ENCODE measurements at places on chromosomes 7 and 10. TPM values are rescaled to one million over a fixed set of nuclear protein-coding genes. Genes with fewer than 3 reads are reported as not detected.

The GPR85 gene
- total RNA-seq = 1.2 TPM

The AASS gene
- 62.9 TPM for total RNA-seq

The PTPRZ1 gene
- total RNA-seq = not detected

The KCNIP2 gene
- total RNA-seq = 0.30 TPM

The NEUROG3 gene
- not detected for total RNA-seq

The EGR2 gene
- total RNA-seq = not detected

The PNLIPRP2 gene
- total RNA-seq = not detected

The MRC1 gene
- under 0.01 TPM for total RNA-seq

The ARHGEF35 gene
- 0.91 TPM for total RNA-seq

The GHRHR gene
- total RNA-seq = not detected

The PHKG1 gene
- total RNA-seq = not detected

The C7orf57 gene
- under 0.01 TPM for total RNA-seq

The SEMA3D gene
- 0.46 TPM for total RNA-seq

The SUN3 gene
- not detected for total RNA-seq

The FOXI2 gene
- total RNA-seq = not detected

All from epithelial cell of umbilical artery (primary cell).